ENCODE measurements at places on chromosomes 16 and 17. TPM values are rescaled to one million over a fixed set of nuclear protein-coding genes. Genes with fewer than 3 reads are reported as not detected.

The LGALS9B gene
- not detected for total RNA-seq

The KRTAP1-1 gene
- not detected for total RNA-seq

The CALB2 gene
- 0.47 TPM for total RNA-seq

The B9D1 gene
- 48.0 TPM for total RNA-seq

The TERB1 gene
- not detected for total RNA-seq

The TBC1D3G gene
- total RNA-seq, result not detected

The TNK1 gene
- total RNA-seq, result 10.8 TPM
